ENCODE measurements at places on chromosomes 3 and 15.

GRCh38 chr3:100630664-100631063, 21.3 kb downstream of the ADGRG7 start:
- no peak for DNase-seq

GRCh38 chr15:34665498-34666116, 82.2 kb upstream of the GOLGA8B start:
- no peak for DNase-seq

DNA sequence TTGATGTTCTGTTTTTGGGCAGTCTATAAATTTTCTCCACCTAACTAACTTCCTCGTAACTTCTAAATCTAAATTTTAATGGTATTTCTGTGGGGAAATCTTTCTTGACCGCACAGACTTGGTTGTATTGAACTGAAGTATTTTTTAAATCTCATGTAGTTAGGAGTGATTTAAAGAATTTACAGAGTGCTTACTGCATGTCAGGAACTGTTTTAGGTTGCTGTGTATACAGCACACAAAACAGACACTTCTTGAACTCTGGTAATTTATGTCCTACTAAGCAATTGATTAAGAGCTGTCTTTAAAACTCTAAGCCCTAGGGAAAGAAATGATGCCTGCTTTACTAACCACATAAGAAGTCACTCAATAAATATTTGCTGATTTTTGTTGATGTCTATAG, 1350.2 kb downstream of the ZPLD1 start:
- no peak for DNase-seq

- no peak for DNase-seq
These were observed 173.6 kb downstream of the UBE2E2 start for GRCh38 chr3:23376516-23377248.

DNA sequence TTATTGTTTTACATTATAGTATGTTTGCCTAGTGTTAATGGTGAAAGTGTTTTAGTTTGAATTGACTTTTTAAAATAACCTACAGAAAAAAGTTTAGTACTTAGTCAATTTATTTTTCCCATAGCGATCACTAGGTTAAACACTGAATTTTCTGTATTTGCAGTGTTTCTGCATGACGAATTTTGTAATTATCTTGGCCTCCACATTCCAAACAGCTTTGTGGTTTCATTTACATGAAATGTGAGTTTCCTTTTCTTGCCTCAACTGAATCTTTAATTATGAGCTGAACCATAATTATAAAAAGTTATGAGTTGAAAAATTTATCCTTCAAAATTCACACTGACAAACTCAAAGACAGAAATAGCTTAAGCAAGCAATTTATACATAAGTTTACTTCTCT, 235.5 kb downstream of the CTNNB1 start:
- DNase-seq: no peak

- DNase-seq: no peak
These were observed 170.7 kb downstream of the UBE3A start for GRCh38 chr15:25268166-25268565.

GRCh38 chr3:172145031-172145686, 105.8 kb downstream of the FNDC3B start:
- DNase-seq: no peak

- DNase-seq: no peak
These were observed 130.2 kb downstream of the SSR3 start for GRCh38 chr3:156424758-156425157.

- peak; percentile 73 for DNase-seq
These were observed at the start of gene GXYLT2 for GRCh38 chr3:72887705-72888545. TSS of gene GXYLT2 (plus strand) at chr3:72888046. CDS start at chr3:72888234, 188 bp downstream.

DNA sequence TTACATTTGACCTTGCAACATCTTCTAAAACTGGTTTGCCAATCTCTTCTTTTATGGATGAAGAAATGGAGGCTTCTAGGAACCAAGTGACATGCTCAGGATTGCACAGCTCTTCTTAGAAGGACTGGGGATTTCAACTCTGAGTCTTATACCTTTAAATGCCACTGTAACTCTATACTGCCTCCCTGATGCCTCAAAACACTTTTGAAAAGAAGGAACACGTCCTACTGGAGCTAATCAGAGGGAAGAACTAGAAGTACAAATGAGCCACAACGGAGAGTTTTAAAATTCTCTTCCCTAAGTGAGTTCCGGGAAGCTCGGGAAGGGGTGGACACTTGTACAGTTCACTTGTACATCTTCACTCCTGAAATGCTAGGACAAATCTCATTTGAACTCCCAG, 949 bp upstream of the MITF start:
- DNase-seq: no peak

GRCh38 chr15:82810061-82810889, 847 bp downstream of the WHAMM start:
- DNase-seq: peak; percentile 61

DNA sequence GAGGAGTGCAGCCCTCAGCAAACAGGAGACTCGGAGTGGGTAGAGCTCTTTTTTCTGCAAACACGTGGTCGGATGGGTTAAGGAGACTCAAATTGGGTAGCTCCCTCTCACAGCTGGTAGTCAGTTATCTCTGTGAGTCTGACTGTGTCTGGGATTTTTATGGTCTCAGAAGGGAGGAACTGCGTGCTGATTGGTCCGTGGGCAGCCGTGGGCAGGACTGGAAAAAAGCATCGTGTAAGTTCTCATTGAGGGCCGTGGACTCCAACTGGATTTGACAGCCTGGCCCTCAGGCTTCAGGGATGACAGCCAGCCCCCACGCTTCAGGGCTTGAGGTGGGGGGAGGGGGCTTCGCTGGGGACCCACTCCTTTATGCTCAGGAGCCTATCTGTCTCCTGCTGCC, 463.9 kb downstream of the EPHA3 start:
- DNase-seq: no peak

DNA sequence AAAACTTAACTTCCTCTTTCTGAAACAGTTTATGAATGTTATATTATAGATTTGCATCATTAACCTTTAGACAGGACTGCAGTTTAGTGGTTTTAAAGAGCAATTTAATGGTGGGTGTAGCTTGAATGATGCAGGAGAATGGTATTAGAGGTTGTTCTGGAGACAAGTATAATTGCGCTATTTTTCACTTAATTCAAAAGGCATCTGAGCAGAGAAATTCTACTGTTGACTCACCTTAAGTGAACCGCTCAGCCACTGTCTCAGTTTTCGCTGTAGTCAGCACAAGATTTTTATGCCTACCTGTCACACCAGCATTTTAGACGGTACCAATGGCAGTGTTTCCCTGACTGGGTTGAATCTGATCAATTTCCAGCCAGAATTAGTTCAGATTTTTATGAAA, 348.8 kb upstream of the DCBLD2 start:
- no peak for DNase-seq

All from body of pancreas (tissue), 4 donors.